ENCODE measurements at places on chromosomes 16 and 17. TPM values are rescaled to one million over a fixed set of nuclear protein-coding genes. Genes with fewer than 3 reads are reported as not detected.

DNA sequence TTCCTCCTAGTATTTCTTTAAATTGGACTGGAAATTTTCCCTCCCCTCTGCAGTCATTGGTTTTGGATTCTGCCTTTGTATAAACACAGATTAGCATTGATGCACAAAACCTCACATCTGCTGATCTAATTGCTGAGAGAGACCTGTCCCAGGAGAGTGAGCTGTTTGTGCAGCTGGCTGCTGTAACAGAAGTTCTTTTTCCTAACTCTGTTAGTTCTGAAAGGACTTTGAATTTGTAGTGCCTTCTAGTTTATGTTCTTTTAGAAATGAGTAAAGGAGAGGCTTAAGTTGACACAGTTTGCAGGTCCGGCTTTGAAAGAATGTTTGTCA lies 45.2 kb upstream of the KPNB1 start:
- DNase-seq = peak; percentile 70

- no peak for DNase-seq
Observed at GRCh38 chr16:21157632-21158031, 842 bp upstream of the LDAF1 start.

GRCh38 chr16:1125471-1125870 lies 27.4 kb upstream of the CACNA1H start:
- DNase-seq = peak; percentile 30

DNA sequence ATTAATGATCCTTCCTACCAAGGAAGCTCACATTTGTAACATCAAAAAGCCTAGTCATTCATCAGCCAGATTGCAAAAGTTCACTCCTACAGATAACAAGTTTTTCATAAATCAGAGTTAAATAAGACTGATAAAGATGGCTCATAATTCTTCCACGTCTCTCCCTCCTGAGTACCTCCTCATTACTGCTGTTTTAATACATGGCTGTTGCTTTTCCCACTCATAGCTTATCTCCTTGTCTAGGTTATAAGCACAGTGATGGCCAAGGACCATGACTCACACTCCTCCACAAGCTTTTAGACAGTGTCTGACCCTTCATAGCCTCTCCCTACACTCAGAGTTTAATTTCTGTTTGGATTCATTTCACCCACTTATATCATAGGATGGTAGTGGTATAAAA lies 100.9 kb upstream of the MON1B start:
- no peak for DNase-seq

DNA sequence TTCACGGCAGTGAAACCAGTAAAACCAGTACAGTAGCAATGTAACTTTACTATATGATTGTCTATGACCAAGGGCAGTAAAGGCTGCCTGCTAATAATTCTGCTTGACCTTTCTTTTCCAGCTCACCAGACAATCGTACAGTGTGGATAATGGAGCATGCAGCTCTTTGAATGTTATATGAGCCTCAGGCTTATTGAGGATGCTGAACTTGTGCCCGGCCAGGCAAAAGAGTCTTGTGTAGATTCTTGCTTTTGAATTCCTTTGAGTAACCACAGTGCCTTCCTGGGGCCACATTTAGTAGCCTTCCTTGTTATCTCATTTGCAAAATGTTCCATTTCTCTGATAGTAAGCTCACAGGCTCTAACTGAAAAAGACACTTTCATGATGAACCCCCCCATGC lies 131.8 kb downstream of the CDH11 start:
- DNase-seq = no peak

DNA sequence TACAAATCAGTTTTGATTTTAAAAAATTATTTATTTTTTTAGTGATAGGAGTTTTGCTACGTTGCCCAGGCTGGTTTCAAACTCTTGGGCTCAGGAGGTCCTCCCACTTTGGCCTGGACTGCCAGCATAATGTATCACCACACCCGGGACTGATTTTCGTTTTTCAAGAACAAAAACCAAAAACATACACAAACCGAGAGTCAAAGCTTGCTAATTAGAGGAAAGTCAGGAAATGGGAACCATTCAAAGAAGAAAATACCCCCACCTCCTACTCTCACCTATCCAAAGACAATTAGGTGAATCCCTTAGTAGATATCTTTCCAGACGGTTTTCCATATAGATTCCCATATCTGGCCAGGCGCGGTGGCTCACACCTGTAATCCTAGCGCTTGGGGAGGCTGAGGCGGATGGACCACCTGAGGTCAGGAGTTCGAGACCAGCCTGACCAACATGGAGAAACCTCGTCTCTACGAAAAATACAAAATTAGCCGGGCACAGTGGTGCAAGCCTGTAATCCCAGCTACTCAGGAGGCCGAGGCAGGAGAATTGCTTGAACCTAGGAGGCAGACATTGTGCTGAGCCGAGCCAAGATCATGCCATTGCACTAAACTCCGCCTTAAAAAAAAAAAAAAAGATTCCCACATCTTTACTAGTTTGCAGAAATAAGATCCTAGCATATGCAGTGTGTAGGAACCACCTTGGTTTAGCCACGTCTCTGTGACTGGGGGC lies 883 bp upstream of the SPN start:
- no peak for DNase-seq

DNA sequence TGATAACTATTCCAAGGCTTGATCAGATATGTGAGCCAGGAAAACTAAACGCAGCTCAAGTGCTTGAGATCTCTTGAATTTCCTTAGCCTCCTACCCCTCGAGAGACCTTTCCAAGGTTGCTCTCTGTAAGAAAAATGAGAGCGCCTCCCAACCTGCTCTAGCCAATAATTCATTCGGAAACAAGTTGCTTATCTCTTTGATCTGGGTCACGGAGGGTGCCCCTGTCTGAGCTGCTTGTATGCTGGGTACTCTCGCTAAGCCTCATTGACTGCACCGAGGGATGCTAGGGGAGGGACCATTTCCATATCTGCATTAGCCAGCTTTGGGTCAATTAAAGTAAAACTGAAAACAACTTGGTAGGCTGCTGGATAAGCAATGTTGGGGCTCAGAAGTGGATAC lies 70.1 kb upstream of the SHISA6 start:
- DNase-seq = no peak

DNA sequence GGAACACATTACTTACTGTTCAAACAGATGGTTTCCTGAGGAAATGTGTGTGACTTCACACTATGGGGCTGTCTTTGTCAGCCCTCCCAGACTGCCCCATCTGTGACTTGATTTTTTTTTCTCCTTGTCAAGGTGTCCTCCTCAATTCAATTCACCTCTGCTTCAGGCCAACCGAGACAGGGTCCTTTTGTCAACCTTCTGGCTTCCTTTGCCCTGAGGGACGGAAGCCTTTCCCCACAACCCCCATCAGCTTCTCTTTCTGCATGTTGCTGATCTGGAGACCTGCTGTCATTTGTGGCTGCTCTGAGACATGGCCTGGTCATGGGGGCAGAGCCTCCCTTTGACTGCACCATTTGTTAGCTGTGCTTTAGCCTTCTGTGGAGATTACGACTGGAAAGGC lies 21.3 kb upstream of the RGS9 start:
- no peak for DNase-seq

- DNase-seq = no peak
Observed at GRCh38 chr17:72053036-72053435, 67.8 kb upstream of the SOX9 start.

DNA sequence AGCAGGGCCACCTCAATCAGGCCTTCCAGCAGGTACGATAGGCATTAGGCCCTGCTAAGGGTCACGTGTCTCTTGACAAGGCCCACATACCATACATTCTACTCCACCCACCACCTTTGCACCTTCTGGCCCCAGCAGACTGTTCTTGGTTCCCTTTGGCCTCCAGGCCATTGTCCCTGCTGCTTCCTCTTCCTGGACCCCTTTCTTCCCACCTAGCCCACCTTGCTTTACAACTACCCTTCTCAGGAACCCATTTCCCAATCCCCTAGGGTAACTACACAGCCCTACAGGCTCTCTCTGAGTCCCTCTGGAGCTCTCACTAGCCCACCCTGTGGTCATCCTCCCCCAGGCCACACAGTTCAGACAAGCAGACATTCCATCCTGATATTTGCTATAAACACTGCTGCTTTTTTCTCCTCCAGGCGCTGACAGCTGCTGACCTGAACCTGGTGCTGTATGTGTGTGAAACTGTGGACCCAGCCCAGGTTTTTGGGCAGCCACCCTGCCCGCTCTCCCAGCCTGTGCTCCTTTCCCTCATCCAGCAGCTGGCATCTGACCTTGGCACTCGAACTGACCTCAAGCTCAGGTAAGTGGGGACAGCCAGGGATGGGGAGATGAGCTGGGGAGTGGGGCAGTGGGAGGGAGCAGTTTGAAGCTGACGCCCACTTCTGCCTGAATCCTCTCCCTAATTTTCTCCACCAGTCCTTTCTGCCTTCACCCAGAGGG lies 1.4 kb upstream of the NRN1L start:
- no peak for DNase-seq

NPIPB6 gene
- not detected for polyA plus RNA-seq

SALL1 gene
- 0.43 TPM for polyA plus RNA-seq

CBX2 gene
- 0.93 TPM for polyA plus RNA-seq

TRPV2 gene
- 5.3 TPM for polyA plus RNA-seq

MPRIP gene
- polyA plus RNA-seq = 80.2 TPM

Measured in stomach (tissue), 19 donors.